ENCODE measurements at places on chromosomes 16 and 17.

- no peak for DNase-seq
Measured at GRCh38 chr16:57379579-57379978, 7.3 kb downstream of the CX3CL1 start.

DNA sequence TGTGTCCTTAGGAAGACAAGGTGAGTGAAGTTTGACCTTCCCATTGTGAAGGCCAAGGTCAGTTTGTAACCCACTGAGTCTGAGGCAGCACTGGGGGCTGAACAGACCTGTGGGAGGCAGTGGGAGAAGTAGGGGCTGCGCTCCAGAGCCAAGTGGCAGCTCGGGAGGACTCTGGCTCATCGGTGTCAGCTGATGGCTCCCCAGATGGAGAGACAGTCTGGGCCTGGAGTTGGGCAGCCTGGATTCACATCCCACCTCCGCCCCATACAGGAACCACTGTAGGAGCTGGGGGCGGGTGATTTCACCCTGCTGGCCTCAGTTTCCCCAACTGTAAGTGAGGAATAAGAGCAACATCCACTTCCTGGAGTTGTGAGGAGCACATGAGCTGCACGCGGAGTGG lies 128.4 kb downstream of the FOXL1 start:
- DNase-seq, result no peak

- peak; percentile 82 for DNase-seq
Measured at GRCh38 chr16:77833921-77834634, 45.7 kb downstream of the VAT1L start.

DNA sequence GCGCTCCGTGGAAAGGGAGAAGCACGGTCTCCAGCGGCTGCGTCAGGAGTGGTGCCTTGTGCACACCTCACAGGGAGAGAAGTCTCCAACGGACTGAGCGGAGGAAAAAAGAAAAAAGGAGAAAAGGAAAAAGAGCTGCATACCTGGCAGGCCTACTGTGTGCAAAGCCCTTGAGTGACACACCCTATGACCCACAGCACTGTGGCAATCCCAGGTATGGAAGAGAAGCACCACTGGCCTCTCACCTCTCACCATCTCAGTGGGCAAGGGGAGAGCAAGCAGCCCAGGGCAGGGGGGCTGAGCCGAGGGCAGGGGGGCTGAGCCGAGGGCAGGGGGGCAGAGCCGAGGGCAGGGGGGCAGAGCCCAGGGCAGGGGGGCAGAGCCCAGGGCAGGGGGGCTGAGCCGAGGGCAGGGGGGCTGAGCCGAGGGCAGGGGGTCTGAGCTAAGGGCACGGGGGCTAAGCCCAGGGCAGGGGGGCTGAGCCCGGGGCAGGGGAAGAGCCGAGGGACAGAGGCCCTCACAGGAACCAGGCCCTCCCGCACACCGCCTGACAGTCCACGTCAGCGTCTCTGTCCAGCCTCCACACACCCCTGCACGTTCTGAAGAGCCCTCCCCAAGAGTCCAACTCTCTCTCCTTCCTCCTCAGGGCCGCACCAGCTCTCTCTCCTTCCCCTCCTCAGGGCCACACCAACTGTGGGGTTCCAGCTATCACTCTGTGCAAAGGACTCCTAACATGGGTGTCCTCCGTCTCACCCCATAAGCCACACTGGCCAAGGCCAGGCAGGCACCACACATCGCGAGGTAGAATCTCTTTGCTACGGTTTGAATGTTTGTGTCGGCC lies 105.8 kb downstream of the ZNF778 start:
- no peak for DNase-seq
